ENCODE measurements at places on chromosomes 3 and 15.

- no peak for DNase-seq
Observed at GRCh38 chr3:127038466-127038865, 55.6 kb downstream of the PLXNA1 start.

DNA sequence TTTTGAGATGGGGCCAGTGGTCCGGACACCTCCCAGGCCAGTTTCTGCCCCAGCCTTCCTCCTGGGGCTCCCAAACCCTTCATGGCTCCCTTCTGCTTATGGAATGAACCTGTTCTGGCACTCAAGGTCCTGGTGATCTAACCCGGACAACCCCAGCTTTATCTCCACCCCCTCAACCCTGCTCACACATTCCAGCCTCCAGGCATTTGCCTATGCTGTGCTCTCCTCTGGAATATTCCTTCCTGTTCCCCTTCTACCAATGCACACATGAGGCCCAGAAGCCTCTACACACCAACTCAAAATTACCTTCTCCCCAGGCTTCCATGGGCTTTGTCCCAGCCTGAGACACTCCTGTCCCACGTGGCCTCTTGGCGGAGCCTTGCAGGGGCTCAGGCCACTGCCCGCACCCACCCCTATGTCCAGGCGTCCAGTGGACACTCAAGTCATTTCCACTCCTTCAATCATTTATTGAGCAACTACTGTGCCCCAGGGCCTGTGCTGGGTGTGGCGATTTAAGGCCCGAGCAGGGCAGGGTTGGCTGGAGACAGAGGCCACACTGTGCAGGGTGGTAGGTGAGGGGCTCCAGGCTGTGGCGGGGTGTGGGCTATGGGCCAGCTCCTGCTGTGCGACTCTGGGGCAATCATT, 18.8 kb downstream of the PLXND1 start:
- DNase-seq, result no peak

- DNase-seq, result no peak
Observed at GRCh38 chr3:12656193-12656592, 7.7 kb downstream of the RAF1 start.

GRCh38 chr3:52299247-52299878, 11.7 kb downstream of the GLYCTK start:
- no peak for DNase-seq

GRCh38 chr3:158659454-158660237, 12.8 kb downstream of the LXN start:
- peak; percentile 41 for DNase-seq

DNA sequence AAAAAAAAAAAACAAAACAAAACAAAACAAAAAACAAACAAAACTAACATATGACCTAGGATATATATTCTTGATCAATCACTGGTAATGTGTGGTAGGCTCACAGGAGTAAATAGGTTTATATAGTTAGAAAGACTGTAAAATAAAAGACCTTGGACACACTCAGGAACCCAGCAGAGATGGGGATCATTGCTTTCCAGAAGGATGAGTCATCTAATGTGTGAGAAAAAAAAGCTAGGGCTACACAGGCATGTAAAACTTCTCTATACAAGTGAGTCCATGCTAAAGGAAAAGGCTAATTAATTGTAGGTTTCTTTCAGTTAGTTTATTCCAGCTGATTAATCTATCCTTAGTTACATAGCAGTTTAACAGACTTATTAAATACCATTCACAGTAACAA, 710.3 kb upstream of the ARPP21 start:
- DNase-seq, result no peak

- no peak for DNase-seq
Observed at GRCh38 chr3:58073301-58074108, 65.3 kb downstream of the FLNB start.

DNA sequence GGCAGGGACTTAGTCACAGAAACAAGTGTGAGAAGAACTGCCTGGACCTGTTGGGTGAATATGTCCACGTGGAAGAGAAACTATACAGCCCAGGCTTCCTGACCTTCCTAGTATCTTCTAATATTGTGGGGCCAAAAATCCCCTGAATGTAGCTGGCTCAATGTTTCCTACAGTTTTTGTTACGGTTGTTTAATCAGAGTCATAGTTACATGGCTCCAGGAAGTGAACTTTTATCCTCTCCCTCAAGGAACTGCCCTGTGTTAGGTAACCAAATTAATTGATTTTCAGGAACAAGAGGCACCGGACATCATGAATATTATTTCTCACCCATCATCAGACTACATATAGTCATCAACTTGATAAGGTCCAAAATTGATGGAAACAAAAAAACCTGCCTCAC, 59.0 kb downstream of the ANXA2 start:
- DNase-seq, result no peak

DNA sequence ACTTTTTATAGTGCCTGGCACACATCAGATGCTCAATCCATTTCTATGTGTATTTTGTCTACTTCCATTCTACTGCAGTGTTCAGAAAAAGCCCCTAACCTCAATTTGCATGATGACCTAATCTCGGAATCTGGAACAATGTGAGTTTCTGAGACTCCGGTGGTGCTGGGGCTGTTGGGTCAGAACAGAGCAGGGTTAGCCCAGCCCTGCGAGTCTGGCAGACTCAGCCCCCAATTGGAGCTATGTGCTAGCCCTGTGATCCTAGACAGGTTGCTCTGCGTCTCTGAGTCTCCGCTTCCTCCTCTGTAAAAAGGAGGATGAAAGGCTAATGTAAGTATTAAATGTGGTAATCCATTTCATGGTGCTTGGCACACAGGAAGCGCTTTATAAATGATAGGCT, 95.0 kb upstream of the ICE2 start:
- DNase-seq, result no peak

DNA sequence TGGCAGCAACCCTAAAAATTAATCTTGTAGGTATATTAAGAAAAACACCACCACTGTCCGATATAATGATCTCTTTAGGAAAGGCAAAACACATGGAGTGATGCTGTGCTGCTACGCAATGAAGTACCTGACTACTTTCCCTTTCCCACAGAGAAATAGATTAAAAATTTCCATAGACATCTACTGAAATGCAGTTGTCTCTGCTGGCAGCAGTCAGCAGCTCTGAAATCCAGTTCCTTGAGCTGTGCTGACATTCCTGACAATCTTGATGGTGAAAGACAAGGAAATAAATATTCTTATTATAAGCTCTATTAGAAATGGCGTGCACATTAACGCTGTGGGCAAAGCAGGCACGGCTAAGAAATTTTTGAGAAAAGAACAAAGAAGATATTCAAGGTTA, 287.6 kb downstream of the IL5RA start:
- DNase-seq, result no peak

- DNase-seq, result no peak
Observed at GRCh38 chr15:46647046-46647445, 1012.2 kb downstream of the SQOR start.

DNA sequence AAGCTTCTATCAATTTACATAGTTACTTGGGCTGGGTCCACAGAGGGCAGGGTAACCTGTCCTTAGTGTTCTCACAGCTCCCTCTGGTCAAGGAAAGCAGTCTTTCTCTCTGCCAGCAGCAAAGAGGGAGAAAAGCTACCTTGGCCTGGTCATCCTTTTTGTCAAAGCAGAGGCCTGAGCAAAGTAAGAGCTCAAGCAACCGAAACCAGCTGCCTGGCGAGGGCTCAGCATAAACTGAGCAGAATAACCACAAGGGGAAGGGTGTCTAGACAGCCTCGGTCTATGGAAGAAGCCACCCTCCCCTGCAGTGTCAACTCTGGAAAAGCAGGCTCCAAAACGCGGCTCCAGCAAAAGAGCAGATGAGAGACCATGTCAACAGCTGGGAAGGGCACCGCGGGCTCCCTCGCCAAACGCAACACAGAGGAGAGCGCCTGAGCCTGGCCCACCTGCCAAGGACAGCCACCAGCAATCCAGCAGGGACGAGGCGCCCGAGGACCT, 17.4 kb downstream of the LRIG1 start:
- DNase-seq, result no peak

DNA sequence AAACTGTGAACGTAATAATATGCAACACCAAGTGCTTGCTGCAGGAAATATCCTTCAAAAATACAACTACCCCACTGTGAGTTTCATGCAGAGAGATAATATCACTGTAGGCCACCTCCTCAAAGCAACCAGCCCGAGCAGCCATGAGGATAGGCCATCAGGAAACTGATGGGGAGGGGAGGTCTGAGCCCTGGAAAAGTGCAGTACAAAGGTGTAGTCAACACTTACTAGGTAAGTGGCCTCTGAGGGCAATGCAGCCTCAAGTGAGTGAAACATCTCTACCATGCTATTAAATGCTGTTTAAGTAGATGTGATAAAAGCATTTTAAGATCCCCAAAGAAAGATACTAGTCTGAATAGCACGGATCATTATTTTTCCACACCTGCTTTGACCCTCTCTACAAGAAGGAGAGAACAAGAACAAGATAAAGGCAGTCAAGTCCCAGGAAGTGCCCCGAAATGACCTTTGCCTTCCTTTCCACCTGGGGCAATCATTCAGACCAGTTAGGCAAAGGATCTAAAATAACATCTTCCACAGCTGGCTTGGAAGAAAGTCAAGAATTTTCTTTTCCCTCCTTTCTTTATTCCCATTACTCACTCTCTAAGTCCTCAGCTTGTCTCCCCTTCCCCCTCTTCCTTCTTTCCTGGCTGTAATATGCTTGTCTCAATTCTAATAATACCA, 62.8 kb downstream of the FMN1 start:
- peak; percentile 57 for DNase-seq

- DNase-seq, result no peak
Observed at GRCh38 chr15:49103002-49103401, 52.4 kb downstream of the COPS2 start.

DNA sequence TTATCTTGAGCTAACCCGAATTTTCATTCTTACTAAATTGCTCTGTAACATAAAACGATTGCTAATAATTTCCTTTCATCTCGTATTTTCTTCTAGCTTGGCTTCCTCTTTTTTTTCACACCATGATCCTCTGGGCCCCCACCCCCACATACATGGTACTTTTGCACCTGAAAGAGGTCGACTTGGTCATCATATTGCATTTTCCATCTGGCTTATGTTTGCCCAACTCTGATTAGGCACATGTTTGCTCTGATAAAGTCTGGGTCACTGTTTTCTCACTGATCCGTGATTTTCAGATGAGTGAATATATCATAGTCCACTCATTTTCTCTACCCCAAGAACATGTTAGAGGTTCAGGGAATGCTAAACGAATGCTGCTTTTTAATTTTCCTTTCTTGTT, 49.5 kb downstream of the ARRDC4 start:
- DNase-seq, result no peak

DNA sequence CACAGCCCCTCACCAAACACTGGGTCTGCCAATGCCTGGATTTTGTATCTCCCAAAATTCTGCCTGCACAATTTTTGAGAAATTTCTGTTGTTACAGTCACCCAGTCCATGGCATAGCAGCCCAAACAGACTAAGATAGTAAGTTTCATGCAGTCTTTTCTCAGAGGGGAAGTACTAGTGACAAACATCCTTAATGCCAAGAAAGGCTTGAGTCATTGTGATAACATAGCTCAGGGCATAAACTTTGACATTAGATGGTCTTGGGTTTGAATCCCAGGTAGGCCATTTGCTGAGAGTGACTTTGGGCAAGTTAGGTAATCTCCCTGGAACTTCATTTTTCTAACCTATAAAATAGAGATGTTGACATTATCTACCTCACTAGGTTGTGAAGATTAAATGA, 36.1 kb upstream of the PFN2 start:
- DNase-seq, result no peak

- DNase-seq, result no peak
Observed at GRCh38 chr3:178103140-178103539, 433.1 kb upstream of the KCNMB2 start.

GRCh38 chr3:112561484-112561733, 353 bp downstream of the ATG3 start:
- DNase-seq, result no peak

- no peak for DNase-seq
Observed at GRCh38 chr15:100020189-100020588, 287.0 kb upstream of the LYSMD4 start.

DNA sequence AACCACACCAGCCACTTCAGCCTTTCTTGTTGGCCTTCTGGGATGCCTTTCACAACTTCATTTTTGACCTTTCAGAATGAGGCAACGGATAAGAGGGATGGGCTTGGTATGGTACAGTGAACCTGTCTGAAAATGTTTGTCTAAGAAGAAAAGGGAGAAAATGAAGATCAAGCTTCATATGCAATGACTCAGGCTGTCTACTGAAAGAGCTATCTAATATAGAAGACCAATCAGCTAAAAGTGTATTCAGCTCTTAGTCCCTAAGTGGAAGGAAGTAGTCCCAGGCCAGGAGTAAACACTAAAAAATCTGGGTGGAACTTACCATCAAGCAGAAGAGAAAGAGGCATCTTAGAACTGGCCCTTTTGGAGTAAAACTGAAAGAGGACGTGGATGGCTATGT, 12.2 kb upstream of the UPK1B start:
- DNase-seq, result no peak

DNA sequence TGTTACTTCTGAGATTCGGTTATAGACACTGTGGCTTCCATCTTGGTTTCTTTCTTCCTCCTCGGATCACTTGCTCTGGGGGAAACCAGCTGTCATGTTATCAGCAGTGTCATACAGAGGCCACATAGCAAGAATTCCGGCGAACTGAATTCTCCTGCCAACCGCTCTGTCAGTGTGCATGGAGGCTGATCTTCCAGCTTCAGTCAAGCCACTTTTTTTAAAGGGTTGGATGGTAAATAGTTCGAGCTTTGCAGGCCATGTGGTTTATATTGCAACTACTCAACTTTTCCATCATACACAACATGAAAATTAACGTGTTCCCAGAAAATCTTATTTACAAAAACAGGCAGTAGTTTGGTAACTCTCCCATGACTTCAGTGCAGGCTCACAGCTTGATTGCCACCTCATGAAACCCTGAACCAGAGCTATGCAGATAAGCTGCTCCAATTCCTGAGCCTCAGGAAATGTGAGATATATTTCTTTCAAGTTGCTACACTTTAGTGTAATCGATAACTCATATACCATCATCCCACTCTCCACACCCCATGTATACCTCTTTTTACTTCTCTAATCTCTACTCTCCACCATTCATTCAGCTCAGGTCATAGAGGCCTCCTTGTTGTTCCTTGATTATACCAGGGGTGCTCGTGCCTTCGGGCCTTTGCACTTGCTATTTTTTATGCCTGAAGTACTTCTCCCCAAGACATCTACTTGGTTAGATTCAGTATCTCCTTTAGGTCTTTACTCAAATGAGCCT, 7.2 kb downstream of the RPL22L1 start:
- no peak for DNase-seq

- DNase-seq, result no peak
Observed at GRCh38 chr3:132245552-132246142, 71.6 kb upstream of the ACP3 start.

GRCh38 chr3:119175872-119176756, 2.7 kb downstream of the UPK1B start:
- DNase-seq, result peak; percentile 19

DNA sequence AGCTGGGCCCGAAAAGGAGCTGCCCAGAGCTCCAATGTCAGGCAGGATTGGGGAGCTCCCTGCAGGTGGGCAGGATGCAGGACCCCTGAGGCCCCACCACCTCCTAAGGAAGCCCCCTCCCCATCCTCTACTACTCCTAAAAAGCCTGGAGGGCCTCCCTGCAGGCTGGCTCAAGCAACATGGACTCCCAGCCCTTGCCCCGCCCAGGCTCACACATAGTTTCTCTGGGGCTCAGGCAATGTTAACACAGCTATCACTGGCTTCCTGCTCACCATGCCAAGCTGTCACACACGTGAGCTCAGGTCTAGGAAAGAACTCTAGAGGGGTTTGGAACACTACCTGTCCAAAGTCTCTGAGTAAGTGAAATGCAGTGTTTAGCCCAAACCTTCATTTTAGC, 65.4 kb upstream of the ZNF148 start:
- DNase-seq, result no peak

Data from skeletal muscle cell (primary cell).